Neural crest cell (in vitro differentiated cells): ENCODE measurements at places on chromosomes 5 and 9.

GRCh38 chr5:133387621-133388020, 224.7 kb downstream of the FSTL4 start:
- DNase-seq = no peak

- no peak for DNase-seq
Measured at GRCh38 chr9:75033791-75034473, 5.8 kb upstream of the CARNMT1 start.

DNA sequence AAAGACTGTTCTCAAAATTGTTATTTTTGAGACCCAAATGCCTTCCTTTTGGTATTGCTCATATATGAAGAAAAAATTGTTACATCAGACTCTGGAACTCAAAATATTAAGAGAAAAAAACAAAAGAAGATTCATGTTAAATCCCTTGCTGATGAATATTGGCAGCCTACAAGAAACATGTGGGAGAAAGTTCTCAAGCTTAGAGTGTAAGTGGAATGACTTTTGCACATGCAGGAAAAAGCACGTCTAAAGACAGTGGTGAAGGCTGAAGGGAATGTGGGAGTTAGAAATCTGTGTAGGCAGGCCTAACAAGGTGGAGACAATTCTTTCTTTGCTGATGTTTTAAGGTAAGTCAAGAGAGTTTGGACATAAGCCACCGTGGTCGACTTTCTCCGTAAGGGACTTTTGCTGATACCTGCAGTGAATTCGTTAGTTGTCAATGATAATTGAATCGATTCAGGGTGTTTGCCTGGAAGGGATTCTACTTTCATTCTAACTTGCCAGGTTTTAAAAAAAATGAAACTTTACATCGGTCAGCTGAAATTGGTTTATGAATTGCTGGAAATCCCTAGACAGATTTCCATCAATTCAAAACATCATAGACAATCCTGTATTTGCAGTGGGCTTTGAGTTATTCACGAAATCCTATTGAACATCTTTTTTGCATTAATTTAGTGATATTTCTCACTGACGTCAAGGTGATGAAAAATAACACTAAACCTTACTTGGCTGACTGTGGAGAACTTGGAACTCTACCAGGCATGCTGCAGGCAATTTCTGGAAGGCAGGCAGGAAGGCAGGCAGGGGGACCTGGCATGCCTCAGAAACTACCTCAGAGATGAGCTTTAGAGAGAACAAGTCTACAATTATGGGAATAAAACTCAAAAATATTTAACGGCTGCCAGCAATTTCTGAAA, 359.1 kb upstream of the ADAMTSL1 start:
- DNase-seq = no peak

DNA sequence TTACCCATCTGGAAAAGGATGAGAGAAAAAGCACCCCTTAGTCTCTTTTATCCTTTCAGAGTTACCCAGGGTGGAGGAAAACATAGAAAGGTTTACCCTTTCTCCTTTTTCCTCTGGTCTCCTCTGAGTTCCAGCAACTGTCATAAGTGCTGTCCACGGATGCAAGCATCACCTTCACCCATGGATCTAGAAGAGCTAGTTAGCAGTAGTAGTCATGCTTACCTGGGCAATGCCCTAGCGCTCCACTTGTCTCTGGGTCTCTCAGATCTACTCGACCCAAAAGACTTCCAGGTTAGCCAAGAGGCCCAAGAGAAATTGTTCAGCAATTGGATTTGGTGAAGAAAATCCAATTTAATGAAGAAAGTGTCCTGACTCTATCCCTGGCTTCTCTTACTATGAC, 656.2 kb upstream of the PTPRD start:
- no peak for DNase-seq

DNA sequence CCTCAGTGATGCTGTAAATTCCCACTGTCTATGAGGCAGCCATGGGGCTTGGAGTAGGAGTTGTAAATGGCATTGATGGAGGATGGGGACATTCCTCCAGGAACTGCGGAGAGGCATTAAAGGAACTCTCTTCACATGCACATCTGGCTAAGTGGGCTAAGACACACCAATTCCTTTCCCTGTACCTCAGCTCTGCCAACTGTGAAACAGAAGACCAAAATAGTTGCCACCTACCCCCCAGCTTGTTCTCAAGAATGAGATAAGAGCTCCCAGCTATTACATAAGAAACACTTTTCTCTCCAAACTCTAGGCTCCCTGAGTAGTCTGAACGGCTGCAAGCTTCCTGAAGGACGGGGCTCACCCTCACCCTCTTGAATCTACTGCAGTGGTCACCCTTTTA, 144.6 kb upstream of the SLC30A5 start:
- no peak for DNase-seq

- DNase-seq = no peak
Measured at GRCh38 chr5:134141331-134142050, 27.0 kb downstream of the TCF7 start.

GRCh38 chr9:101131326-101131725, 102.8 kb downstream of the PLPPR1 start:
- no peak for DNase-seq

DNA sequence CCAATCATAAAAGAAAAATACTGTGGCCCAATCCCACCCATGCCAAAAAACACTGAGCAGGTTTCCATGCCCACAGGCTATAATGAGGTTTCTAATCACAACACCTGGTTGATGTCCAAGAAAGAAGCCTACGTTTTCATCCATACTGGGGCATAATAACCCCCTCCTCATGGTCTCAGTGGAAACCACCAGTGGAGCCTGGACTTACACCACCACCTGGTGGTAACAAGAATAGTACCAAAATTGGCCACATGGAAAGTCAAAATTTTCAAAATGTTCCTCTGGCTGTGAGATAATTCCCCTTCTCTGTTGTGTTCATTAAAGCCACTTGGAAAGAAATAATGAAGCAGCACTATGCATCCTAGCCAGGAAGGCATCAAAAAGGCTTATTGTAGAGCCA, 687.3 kb upstream of the ST8SIA4 start:
- no peak for DNase-seq

GRCh38 chr5:61450493-61451279, 118.6 kb downstream of the ZSWIM6 start:
- no peak for DNase-seq

DNA sequence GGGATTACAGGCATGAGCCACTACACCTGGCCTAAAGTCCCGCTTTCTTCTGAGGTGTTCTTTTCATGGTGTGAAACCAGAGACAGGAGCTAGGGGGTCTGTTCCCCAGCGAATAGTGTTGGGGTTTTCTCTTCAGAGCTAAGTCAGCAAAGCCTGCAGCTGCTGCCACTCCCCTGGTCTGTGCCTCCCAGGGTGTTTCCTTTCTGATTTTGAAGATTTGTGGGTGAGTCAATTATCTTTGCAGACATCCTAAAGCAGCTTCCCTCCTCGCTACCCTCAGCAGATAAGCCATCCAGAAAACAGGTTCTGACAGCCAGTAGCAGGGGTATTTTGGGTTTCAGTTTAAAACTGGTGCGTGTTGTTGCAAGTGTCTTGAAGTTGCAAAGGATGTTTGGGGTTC, 72.0 kb upstream of the IQGAP2 start:
- no peak for DNase-seq

- DNase-seq = peak; percentile 18
Measured at GRCh38 chr5:137752905-137753690, 1.1 kb downstream of the HNRNPA0 start.

DNA sequence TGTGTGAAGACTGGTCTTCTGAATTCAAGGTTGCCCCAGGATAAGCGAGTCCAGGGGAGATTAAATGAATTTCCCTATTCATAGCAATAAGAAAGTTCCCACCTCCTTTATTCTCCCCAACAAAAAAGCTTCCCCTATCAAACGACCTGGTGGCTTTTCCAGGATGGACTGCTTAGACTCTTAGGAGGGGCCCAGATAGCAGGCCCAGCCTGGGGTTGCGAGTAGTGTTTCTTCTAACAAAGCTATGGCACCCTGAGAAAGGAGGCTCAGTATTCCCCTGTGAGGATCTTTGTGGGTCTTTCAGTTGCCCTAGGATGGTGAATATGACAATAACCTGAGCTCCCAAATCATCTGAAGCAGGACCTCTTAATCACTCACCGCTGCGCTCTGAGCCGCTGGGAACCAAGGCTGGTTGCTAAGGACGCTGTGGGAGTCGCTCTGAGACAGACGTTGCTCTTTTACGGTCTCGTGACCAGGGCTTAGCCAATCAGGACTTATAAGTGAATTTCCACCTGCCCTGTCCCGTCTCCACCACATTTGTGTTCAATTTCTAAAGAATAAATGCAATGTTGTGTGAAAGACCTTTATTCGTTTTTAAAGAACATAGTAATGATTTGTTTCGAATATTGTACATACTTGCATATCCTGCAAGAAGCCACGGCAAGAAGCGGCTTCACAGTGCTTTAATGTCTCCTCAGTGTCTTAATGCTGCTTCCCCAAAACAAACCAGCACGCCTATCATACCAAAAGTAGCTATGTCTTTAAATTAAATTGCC, at the start of gene TMEM232:
TMEM232 (minus strand) TSS at position 423 of the 776 bp plus-strand sequence. CDS start 59,319 bp downstream, outside the sequence.
- DNase-seq = peak; percentile 49

GRCh38 chr5:76225336-76225735, 142.2 kb downstream of the SV2C start:
- DNase-seq = no peak

DNA sequence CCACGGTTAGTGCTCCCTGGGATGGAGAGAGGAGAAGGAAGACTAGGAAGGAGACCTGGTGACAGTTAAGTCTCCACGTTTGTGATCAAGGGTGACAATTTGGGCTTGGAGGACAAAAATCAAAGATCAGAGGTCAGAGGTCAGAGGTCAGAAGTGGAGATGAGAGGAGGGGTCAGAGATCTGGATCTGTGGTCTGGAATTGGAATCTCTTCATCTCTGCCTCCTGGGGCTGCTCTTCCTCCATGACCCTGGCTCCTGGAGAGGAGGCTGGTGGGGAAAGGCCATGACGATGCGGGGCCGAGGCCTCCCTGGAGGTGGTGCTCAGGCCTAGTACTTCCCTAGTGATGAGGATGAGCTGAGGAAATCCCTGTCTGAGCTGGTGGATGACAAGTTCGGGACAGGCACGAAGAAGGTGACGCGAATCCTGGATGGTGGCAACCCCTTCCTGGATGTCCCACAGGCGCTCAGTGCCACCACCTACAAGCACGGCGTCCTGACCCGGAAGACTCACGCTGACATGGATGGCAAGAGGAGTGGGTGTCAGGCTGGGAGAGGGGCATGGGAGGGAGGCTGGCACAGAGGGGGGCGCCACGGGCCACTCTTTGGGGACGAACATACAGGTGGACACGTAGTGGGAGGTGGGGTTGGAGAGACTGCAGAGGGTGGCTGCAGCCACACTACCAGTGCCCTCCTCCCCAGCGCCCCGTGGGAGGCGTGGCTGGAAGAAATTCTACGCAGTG, 41.0 kb downstream of the PSD2 start:
- DNase-seq = no peak

GRCh38 chr9:121323449-121324151, 46.5 kb downstream of the STOM start:
- no peak for DNase-seq

DNA sequence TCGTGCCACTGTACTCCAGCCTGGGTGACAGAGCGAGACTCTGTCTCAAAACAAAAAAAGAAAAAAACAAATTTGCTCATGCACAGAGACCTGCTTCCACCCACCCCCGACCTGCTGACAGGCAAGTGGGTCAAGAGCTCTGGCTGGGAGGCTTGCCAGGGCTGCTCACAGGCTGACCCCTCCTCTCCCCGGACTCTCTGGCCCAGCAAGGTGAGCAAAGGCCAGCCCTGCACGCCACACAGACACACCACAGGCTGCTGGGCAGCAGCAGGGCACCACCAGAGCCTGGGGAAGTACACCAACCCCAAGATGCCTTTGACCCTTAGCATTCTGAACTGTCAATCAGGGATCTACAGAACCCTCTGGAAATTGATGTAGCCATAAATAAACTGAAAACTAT, 29.2 kb downstream of the NSUN2 start:
- no peak for DNase-seq

DNA sequence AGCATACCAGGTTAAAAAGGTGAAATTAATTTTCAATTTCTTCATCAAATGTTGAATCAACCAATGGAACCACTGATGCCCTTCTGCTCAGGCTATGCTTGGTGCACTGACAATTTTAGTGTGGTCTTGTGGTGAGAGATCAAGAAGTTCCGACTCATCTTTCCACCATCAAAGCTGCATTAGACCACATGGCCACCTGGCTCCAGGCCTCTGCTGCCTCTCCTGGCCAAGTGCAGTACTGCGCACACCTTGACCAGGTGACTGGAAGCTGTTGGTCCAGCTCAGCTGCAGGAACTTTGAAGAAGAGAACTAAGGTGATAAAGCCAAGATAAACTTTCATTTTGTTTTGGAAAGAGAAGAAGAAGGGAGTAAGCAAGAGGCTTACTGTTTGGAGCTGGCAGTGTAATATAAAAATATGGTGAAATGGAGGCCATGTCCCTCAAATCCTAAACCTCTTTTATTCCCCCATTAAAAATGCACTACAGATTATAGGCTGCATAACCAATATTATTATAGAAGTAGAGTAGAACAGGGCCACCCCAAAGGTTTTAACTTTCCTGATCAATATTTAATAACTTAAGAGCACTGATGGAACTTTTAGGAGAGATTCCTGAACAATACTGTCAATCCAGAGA, 315.5 kb upstream of the C9orf72 start:
- peak; percentile 8 for DNase-seq

DNA sequence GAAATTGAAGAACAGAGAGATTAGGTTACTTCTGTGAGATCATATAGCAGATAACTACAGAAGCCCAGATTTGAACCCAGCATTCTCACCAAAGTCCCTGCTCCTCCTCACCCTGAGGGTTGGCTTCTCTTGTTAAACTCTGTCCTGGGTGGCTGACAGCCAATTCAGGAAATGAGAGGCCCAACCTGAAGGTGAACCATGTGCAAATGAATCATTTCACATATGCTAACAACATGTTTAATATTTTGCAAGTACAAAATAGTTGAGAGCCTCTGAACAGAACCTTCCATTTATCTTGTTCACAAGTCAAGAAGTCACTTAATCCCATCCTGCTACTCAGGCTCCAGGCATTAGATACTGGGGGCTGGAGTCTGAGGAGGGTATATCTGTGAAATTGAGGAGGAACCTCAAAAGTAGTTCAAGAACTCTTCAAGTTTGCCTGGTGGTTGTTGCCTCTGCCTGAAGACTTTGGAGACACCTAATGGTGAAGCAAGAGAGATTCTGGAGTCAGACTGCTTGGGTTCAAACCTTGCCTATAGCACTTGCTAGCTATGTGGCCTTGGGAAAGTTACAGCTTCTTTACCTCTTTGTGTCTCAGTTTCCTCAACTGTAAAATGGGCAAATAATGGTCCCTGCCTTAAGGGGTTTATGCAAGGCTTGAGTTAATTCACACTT, 564.0 kb downstream of the PSAT1 start:
- no peak for DNase-seq
